ENCODE measurements at places on chromosomes 1 and 21.

DNA sequence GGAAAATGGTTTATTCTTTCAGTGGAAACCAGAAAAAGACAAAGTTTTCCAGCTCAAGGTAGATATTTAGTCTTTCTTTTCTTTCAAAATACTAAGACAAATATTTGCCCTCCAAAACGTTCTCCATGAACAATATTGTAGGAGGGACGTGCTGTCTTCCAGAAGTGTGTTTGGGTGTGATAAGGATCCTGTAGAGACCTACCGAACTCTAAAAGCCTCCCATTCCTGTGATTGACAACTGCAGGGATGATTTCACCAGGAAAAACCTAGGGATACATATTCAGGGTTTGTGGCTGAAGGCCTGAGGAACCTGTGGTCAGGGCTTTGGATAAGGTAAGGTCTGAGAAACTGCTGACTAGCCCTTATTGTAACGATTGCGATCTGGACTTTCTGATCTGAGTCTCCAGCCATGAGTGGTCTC is 167.1 kb downstream of the ZNF648 start:
- DNase-seq: no peak

- DNase-seq: peak; percentile 70
These were observed 83.7 kb upstream of the GCLM start for GRCh38 chr1:93992954-93993353.

DNA sequence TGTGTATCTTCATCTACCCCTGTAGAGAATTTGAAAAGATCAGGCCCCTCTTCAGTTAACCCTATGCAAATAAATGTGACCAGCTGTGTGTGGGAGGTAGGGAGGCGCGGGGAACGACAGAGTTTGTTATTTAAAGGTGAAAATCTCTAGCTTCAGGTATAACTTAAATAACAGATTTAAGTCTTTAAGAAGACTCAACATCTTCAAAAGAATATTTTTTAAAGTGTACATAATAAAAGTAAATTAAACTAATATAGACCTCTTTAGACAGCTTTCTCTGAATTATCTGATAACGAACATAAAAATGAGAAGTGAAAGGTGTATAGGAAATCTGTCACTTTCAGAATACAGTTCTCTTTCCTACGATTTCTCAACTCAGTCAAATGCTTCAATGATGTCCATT is 16.0 kb downstream of the ANGPTL3 start:
- no peak for DNase-seq

DNA sequence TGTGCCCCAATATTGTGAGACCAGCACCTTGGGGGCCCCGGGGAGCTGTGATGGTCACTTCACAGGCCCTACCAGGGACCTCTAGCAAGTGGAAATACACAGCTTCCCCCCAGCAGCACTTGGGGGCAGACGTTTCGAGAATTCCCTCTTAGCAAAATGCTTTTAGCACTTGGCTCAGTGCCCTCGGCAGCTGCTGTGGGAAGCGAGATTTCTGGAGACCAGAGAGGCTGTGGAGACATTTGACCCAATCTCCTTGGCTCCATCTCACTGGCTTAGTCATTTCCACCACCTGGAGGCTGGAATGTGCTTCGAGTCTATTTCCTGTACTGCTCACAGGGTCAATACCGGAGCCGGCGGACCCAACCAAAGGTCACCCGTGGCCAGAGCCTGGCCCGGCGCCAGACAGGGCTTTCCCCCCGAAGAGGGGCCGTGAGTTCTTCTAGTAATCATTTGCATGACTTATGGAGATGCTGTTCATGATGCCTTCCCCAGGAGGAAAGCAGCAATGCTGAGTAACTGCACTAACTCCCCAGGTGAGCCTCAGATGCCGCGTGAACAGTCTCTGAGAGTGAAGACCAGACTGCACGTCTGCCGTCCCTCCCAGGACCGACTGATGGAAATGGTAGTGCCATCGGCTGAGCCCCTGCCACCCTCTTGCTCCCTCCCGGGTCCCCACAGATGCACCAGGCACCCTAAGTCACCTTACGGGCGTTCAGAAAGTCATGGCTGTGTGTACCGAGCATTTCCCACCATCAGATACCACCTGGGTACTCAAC is 4.4 kb upstream of the C2CD2 start:
- DNase-seq: peak; percentile 47

DNA sequence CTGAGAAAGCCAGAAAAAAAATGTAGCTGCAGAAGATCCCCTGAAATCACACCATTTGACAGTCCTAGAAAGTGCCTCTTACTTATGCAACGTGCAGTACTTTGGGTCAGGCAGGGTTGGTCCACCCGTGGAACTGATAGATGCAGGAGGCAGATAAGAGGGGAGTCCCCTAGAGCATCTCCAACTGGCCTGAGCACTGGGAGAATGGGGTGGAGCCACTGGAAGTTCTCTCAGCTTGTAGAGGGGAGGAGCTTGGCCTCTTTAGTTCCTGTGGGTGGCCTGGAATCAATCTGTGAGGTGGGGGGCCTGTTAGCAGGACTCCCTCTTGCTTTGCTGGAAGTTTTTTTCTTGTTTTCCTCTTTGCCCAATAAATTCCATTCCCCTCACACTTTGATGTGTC is 335.7 kb upstream of the NCAM2 start:
- DNase-seq: no peak

GRCh38 chr1:58932859-58933598 is 149.2 kb upstream of the JUN start:
- DNase-seq: peak; percentile 99

DNA sequence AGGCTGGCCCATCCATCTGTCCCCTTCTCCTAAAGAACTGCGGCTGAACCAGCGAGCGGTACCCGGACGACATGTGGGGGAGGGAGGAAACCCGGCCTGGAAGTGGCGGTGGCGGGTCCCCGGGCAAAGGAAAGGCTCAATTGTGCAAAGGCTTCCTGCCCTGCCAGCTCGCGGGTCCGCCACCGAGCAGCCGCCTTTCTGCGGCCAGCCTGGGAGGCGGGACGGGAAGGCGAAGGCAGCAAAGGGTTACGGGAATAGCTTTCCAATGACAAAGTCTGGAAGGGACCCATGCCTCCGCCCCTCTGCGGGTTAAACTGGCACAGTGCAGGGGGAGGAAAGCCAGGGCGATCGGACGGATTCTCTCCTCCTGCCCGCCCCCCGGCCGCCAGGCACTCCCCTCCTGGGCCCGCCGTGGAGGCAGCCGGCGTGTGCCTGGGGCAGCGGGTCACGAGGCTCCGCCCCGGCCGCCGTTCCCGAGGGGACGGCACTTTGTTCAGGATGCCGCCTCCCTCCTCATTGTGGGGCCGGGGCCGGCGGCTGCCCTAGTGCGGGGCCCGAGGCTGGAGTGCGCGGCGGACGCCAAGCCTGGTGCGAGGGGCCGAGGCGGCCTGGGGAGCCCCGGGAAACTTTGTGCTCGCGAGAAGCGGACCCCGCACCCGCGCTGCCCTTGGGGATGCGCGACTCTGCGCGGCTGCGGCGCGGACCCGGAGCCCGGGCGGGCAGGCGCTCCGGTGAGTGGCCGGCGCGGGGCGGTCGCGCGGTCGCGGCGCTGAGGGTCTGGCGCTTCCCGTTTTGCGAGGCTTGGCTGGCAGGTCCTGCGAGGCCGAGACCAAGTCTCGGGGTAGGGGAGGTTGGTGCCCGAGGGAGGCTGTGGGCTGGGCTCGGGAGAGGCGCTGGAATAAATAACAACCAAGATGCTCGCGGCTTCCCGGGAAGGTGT is at the start of gene NAV1:
NAV1 (plus strand) TSS at position 516 of the 940 bp plus-strand sequence. CDS start 83,758 bp downstream, outside the sequence.
- peak; percentile 88 for DNase-seq

GRCh38 chr1:31760471-31761470 is 3.4 kb downstream of the ADGRB2 start:
- peak; percentile 95 for DNase-seq

GRCh38 chr1:201145816-201146215 is 8.5 kb downstream of the TMEM9 start:
- no peak for DNase-seq

DNA sequence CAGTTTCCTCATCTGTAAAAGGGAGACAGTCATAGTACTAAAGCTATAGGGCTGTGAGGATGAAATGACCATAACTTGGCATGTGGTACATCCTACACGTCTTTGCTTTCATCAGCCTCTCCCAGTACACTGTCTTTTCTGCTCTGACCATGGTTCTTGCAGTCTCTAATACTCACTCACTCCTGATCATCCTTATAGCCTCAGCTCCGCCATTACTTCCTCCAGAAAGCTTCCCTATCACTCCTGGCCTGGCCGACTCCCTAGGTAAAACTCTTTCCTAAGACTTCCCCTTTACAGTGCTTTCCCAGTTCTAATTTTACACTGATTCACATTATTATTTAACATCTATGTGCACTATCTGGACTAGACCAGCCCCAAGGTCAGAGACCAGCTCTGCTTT is 5.0 kb upstream of the MRPL24 start:
- no peak for DNase-seq

- DNase-seq: peak; percentile 64
These were observed 69.2 kb downstream of the MORN1 start for GRCh38 chr1:2322065-2322571.

GRCh38 chr21:26025536-26026512 is 144.7 kb downstream of the APP start:
- no peak for DNase-seq
